Activated T-helper 1 cell treated with anti-CD3 and anti-CD28 coated beads, Interleukin-2, amount 50 U/mL, for 16 hours (primary cell): ENCODE measurements at places on chromosomes 11 and 22.
A peak's percentile ranks its signal among the peaks of the same experiment; 100 is the strongest.

DNA sequence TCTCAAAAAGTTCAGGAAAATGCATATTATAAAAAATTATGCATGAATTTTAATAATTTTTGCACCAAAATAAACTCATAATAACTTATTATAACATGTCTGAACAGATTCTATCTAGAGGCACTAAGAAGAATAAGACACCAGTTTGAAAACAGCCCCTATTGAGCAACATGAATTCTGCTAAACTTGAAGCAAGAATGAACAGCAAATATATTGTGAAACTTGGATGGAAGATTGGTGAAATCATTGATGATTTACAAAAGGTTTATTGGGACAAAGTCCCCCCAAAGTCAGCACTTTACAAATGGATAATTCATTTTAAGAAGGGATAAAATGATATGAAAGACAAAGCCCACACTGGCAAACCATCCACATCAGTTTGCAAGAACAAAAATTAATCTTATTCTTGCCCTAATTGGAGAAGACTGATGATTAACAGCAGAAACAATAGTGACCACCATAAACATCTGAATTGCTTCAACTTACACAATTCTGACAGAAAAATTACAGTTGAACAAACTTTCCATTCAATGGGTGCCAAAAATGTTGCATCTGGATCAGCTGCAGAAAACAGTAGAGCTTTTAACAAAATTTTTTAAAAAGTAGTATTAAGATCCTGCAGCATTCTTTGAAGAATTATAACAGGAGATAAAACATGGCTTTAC, 257.5 kb upstream of the FAT3 start:
- DNase-seq: no peak

- DNase-seq: no peak
Observed at GRCh38 chr11:110251836-110252235, 44.6 kb downstream of the RDX start.

GRCh38 chr11:104967534-104968354, 630 bp downstream of the CASP4 start:
- DNase-seq: no peak

GRCh38 chr11:44301564-44302271, 8.2 kb downstream of the ALX4 start:
- no peak for DNase-seq

GRCh38 chr11:28836285-28837081, 728.3 kb downstream of the METTL15 start:
- DNase-seq: no peak

- no peak for DNase-seq
Observed at GRCh38 chr22:47055921-47056320, 293.5 kb downstream of the TBC1D22A start.

DNA sequence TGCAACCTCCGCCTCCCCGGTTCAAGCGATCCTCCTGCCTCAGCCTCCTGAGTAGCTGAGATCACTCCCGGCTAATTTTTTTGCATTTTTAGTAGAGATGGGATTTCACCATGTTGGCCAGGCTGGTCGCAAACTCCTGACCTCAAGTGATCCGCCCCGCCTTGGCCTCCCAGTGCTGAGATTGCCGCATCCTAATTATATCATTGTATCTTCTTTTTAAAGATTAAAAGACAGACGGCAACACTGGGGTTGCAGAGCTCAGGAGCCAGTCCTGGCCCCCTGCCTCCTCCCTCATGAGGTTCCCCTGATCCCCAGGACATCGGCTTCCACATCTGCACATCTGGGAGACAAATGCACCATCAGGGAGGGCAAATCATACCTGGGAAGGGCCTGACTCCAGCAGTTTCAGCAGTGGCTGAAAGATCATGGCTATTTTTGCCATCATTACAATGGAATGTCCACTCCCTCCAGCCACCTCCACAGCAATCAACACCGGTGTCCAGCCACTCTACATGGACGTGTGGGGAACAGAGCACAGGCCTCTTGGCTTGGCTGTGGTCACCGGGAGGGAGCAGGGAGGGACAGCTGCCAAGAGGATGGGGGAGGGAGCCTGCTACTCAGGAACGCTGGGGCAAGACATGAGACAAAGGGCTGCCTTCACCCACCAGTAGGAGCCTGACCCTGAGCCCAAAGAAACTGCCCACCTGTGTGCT, 9.2 kb upstream of the CELSR1 start:
- DNase-seq: no peak

- DNase-seq: no peak
Observed at GRCh38 chr22:49334976-49335375, 492.7 kb downstream of the BRD1 start.

GRCh38 chr11:46504817-46505613, 88.8 kb downstream of the AMBRA1 start:
- no peak for DNase-seq

DNA sequence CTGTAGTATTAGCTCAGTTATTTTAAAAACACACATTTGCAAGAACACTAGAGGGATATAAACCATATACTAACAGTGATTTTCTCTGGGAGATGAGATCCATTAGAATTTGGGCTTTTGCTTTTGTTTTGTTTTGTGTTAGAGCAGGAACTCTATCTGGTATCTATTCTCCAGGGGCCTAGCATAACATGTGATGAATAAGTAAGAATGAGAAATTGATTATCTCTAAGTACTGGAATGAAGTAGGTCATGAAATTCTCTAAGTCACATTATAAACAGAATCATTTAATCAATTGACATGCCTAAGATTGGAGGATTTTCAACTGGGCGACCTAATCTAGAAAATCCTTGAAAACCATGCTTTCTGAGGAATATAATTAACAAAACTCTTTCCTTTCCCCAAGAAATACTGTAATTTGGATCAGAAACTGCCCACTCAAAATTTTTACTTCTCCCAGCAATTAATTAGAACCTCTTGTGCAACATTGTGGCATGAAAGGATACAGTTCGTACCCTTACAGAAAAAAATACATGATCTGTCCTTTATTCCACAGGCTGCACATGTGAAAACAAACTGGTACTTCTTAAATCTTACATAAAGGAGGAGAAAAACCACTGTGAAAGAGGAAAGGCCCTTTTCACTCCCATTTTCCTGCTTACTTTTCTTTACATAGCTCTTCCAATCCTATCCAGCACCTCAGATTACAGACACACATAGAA, 93.5 kb downstream of the MRTFA start:
- DNase-seq: no peak

DNA sequence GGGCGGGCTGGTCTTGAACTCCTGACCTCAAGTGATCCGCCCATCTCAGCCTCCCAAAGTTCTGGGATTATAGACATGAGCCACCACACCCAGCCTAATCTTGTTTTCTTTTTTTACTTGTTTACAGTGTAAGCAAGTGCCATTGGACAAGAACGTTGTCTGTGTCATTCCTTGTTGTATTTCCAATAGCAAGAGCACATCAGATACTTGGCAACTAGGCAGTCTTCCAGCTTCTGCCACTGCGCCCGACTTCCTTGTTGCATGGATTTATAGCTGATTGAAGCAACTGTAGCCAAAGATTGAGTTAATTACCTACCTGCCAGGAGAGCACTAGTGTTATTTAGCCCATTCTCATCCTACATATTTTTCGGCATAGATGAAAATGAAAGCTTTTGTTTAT, 3.1 kb upstream of the SGSM3 start:
- no peak for DNase-seq

GRCh38 chr11:66887526-66887925, 30.7 kb downstream of the LRFN4 start:
- DNase-seq: no peak

DNA sequence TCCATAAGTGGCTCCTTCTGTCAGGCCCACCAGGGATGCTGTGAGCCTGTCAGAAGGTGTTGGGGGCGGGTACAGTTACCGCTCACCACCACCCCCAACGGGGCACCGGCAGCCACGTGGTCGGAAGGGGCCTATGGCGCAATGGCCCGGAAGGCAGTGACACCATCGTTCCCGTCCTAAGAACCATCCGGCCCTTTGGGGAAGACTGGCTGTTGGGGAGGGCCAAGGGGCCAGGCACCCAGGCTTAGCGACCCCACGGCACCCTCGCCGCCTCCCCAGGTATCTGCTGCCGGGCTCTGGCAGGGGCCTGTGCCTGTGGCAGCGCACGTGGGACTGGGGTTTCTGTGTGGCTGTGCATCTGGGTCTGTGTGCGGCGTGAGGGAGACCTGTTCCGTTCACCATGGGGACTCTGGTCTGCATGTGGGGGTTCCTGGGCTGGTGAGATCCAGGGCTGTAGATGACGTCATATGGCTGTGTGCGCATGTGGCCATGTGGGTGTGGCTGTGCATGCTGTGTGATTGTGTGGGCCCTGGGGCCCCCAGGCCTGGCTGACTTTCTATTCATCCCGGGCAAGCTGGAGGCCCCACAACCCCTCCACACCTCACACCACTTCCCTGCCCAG, 717 bp downstream of the OSM start:
- DNase-seq: peak; percentile 55

GRCh38 chr11:67696998-67697397, 22.6 kb upstream of the ALDH3B2 start:
- DNase-seq: no peak

DNA sequence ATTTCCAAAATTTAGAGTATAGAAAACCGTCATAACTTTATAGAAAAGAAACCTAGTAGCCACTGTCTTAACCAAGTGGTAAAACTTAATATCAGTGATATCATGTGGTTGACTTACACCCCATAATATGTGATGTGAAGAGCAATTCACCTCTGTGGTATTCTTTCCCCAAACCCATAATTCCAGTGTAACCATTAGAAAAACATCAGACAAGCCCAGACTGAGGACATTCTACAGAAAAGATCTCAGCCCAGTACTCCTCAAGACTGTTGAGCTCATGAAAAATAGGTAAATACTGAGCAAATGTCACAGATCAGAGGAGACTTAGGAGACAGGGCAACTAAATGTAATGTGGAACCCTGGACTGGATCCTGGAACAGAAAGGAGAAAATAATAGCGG, 134.6 kb downstream of the PGR start:
- no peak for DNase-seq

GRCh38 chr11:32087597-32087996, 3.3 kb upstream of the RCN1 start:
- DNase-seq: no peak

DNA sequence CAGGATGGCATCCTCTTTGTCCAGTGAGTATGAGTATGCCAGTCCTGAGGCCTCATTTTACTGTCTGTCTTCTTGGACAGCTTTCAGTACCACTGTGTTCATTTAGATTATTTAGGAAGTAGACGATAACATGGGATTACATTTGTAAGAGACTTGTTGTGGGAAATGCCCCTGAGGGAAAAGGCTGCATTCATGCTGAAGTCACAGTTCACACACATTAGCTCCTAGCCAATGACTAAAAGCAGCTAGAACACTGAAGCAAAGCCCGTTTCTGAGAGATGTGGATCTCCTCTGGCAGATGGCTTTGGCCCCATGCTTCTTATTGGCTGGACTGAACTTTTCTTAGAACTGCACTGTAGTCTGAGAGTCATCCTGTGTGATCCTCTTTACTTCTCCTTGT, 242.4 kb downstream of the FAM76B start:
- DNase-seq: no peak

DNA sequence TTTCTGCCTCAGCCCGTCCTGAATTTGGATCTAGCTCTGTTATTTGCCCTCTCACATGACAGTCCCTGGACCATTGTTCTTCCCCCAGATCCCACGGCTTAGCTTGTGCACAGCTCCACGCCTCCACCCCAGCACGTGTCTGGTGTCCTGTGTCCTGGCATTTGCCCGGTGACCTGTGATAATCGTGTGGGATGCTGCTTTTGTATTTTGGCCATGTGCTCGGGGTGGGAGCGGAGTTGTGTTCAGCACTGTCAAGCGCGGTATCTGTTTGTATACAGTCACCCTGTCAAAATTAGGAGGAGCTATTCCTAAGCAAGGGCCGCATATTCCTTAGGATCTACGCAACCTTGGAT, 11.9 kb downstream of the ADAMTS8 start:
- DNase-seq: no peak

DNA sequence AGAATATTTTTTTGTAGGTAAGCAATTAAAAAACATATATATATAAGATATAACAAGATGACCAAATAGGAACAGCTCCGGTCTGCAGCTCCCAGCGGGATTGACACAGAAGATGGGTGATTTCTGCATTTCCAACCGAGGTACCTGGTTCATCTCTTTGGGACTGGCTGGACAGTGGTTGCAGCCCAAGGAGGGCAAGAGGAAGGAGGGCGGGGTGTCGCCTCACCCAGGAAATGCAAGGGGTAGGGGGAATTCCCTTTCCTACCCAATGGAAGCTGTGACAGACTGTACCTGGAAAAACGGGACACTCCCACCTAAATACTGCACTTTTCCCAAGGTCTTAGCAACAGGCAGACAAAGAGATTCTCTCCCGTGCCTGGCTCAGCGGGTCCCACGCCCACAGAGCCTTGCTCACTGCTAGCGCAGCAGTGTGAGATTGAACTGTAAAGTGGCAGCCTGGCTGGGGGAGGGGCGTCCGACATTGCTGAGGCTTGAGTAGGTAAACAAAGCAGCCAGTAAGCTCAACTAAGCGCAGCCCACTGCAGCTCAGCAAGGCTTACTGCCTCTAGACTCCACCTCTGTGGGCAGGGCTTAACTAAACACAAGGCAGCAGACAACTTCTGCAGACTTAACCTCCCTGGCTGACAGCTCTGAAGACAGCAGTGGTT, 163.8 kb downstream of the CWF19L2 start:
- no peak for DNase-seq

DNA sequence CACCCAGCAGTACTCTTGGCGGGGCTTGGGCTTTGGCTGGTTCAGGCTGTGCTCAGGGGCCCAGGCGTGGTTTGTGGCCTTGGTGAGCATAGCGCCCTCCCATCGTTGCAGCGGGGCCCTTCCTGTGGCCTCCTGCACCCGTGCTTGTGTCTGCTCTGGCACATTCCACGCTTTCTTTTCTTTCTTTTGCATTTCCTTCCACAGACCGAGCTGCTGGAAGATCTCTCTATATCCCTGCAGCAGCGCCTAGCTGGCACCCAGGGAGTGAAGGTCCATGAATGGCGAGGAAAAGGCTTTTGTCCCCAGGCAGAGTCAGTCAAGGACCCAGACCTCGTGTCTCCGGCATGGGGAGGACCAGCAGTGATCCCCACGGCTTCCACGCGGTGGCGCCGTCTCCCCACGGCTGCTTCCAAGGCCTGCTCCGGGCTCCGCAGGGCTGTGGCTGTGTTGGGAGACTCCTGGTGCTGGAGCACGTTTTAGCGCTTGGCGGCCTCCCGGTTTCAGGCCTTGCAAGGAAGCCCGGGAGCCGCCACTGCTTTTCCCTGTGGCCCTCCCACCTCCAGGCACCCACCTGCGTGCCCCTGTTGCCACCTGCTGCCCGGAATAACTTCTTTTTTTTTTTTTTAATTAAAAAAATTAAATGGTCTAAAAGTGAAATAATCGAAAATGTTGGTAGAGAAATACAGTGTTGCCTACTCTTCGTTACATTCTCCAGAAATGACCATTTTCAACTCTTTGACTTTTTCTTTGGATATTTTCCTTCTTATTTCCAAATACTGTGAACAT, 28.5 kb downstream of the GLB1L2 start:
- peak; percentile 33 for DNase-seq

DNA sequence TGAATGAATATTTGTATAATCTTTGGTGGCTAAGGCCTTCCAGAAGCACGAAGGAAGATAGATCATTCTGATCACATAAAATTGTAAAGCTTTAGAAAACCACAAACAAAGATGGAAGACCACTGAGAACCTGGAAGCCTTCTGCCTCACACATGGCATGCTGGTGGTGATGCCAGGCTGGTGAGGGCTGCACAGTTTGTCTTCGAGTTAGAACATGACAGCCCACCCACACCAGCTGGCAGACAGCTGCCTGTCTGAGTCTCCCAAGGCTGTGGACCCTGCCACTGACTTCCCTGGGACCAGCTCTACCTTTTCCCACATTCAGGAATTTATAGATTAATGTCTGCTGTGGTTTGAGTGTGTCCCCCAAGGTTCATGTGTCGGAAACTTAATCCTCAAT, 48.8 kb upstream of the B3GAT1 start:
- no peak for DNase-seq

GRCh38 chr11:88552379-88553062, 215.0 kb upstream of the CTSC start:
- DNase-seq: no peak
